ENCODE measurements at places on chromosomes 6 and 20. TPM values are rescaled to one million over a fixed set of nuclear protein-coding genes. Genes with fewer than 3 reads are reported as not detected.

Gene SSTR4
- total RNA-seq, result not detected

DNA sequence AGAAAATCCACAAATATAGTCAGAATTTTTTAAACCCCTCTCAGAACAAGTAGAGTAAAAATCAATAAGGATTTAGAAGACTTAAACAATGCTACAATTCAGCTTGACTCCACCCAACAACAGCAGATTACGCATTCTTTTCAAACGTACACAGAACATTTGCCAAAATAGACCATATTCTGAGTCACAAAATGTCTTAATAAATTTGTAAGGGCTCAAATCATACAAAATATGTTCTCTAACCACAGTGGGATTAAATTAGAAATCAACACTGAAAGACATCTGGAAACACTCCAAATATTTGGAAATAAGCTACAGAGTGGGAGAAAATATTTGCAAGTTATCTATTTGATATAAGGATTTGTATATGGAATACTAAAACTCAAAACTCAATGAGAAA, 164.2 kb upstream of the AKAP12 start:
- H3K4me3 ChIP-seq, result no peak overlapping the region
- H3K4me1 ChIP-seq, result peaks cover 41% of the 10 kb centered on the region
- peak overlapping the region; percentile 29 for H3K27ac ChIP-seq
- DNase-seq, result no peak

DNA sequence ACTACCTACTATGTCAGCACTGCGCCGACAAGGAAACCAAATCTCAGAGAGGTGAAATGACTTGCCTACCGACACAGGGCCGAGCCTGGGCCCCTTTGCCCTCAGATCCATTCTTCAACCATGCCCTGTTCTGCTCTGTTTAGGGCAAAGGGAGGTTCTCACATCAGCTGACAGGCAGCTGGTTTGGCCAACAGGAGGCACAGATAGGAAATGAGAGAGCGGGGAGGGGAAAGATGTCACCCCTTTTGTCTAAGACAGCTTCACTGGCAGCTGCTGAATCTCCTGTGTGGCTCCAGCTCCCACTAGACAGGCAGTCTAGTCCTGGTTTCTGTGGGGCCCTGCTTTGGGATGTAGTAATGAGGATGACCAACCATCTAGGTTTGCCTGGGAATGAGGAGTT, 158.7 kb downstream of the TMEM200A start:
- no peak overlapping the region for H3K27ac ChIP-seq
- DNase-seq, result no peak
- no peaks in the 10 kb centered on the region for H3K27me3 ChIP-seq
- peaks cover 6% of the 10 kb centered on the region for H3K4me1 ChIP-seq
- no peaks in the 10 kb centered on the region for H3K36me3 ChIP-seq
- no peak overlapping the region for H3K4me3 ChIP-seq

DNA sequence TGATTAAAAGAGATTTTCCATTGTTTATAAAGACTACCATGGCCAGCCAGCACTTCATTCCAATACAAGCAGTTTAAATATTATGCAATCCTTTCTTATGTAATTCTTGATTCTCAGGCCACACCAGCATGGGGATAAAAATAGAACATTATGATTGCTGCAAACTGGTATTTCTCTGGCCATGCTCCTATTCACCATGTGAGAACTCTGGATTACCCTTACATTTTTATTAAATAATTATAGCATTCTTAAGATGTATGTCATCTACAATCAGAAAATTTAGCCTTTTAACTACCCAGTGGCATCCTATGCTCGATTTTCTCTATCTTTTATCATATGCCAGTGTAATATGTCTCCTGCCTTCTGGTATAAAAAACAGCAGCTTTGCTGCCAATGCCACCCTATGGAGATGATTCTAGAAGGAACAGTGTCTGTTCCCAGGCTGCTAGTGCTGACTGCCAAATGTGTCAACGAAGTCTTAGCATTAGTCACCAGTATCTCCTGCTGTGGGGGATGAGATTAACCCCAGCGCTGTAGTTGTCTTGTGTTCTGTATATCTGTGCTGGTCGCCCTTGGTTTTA, 501.4 kb downstream of the BCKDHB start:
- H3K4me1 ChIP-seq, result peaks cover 47% of the 10 kb centered on the region
- DNase-seq, result no peak
- H3K27me3 ChIP-seq, result peaks cover 8% of the 10 kb centered on the region
- H3K36me3 ChIP-seq, result no peaks in the 10 kb centered on the region
- H3K27ac ChIP-seq, result peak overlapping the region; percentile 95
- H3K4me3 ChIP-seq, result no peak overlapping the region

Gene WFDC10B
- not detected for total RNA-seq

GRCh38 chr20:54650052-54650719, 174.8 kb downstream of the DOK5 start:
- H3K36me3 ChIP-seq, result no peaks in the 10 kb centered on the region
- no peak for DNase-seq
- H3K4me1 ChIP-seq, result peaks cover 6% of the 10 kb centered on the region
- H3K4me3 ChIP-seq, result no peak overlapping the region

- H3K27me3 ChIP-seq, result no peaks in the 10 kb centered on the region
- peaks cover 15% of the 10 kb centered on the region for H3K4me1 ChIP-seq
- no peak overlapping the region for H3K4me3 ChIP-seq
- DNase-seq, result no peak
Observed at GRCh38 chr6:128403618-128404444, 116.6 kb downstream of the PTPRK start.

Gene MCUR1
- 31.7 TPM for total RNA-seq
